SIG-M5 (cell line): ENCODE measurements at places on chromosomes 4 and X.

DNA sequence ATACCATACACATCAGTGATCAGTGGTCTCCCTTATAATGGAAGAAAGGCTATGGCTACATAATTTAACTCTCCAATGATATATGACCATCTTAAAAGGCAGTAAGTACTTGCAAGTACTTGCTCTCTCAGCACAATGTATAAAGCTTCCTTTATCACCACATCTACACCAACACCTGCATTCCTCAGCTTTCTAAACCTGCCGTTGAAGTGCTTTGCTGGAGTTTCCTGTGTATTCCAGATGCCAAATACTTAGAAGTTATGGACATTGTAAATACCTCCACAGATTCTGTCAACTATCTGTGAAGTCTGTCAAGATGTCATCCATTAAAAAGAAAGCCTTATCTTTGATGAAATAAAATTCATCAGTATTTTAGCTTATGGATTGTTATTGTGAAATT lies 335.0 kb upstream of the GALNTL6 start:
- no peak for DNase-seq

GRCh38 chrX:15786915-15787314 lies 3.4 kb upstream of the ZRSR2 start:
- no peak for DNase-seq

DNA sequence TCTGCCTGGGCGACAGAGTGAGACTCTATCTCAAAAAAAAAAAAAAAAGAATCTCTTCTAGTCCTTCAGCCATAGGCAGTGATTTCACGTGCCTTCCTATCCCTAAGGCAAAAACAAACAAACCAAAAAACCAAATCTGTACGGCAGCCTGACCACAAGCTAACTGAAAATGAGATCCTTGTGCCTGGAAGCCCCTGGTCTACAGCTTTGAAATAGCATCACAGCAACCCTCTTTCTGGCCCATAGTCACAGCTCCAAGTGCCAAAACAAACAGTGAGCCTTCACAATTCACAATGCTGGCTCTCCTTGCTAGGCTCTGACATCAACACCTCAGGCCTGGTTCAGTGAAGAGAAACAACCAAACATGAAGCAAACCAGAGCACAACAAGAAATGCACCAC lies 46.1 kb downstream of the TMEM150C start:
- DNase-seq, result no peak

- DNase-seq, result no peak
These were observed 103.3 kb downstream of the PARM1 start for GRCh38 chr4:75036046-75036830.

DNA sequence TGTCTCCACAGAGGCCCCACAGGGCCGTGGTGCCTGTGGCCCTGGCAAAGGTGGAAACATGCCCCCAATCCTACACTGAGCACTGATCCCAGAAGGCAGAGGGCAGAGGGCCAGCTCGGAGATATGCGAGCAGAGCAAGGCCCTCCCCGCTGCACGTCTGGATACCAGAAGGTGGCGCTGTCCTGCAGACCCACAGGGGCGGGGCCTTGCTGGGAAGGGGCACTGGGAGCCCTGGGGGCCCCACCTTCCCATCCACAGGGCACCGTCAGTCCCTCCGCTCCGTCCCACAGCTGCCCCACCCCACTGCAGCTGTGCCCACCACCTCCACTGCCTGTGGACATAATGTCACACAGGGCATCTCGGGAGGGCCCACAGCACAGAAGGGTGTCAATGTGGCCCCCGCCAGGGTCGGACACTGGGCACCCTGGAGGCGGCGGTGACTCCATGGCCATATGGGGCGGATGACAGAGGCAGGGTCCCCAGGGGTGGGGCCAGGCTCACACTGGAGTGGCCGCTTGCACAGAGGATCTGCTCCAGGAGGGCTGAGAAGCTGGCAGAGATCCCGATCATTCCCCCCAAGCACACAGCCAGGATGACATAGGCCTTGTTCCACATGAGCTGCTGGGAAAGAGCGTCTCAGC lies 4.8 kb downstream of the SLC49A3 start:
- DNase-seq, result no peak

DNA sequence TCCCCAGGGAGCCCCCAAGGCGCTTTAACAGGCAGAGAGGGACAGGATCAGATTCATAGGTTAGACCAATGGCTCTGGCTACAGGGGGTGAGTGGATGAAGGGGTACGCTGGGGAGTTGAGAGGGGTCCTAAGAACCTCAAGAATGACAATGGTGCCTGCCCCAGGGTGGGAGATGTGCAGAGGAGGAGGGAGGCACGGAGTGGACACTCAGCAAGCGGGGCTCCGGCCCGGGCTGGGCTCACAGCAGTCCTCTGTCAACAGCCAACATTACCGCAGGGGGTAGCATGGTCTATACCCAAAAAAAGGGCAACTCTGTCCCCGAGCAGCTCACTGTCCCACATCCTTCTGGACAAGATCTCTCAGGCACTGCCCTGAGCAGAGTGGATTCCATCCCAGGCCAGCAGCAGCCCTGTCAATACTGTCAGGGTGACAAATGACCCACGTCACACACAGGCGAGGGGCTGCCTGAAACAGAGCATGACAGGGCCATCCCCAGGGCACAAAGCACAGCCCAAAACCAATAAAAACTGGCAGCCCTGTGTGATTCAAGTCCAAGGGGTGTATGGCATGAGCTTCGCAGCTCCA lies 47.7 kb upstream of the PPP2R2C start:
- no peak for DNase-seq

DNA sequence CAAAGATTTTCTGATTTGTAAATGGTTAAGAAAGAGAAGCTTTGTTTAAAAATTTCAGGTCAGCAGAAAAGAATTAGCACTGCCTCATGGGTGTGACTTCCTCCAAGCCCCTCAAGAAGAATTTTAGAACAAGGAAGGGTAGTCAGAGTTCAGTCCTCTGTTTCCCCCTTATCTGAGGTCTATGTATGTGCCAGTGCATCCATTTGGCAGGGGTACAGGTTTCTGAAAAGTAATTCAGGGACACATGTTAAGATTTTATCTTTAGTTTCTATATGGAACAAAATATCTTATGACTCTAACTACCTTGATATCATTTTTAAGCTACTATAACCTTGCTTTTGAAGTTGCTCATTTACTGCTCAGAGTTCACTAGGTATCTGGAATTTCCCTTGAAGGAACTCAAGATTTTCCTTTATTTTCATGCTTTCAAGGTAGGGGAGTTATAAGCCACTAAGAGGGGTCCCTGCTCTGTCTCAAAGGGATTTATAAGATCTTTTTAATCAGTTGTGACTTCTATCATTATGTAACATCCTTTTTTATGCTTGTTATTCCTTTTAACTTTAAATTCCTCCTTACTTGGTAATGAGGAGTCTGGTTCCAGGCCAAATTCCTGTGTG lies 24.4 kb upstream of the PLK4 start:
- no peak for DNase-seq

- no peak for DNase-seq
These were observed 288.0 kb upstream of the ATOH1 start for GRCh38 chr4:93540562-93540961.

DNA sequence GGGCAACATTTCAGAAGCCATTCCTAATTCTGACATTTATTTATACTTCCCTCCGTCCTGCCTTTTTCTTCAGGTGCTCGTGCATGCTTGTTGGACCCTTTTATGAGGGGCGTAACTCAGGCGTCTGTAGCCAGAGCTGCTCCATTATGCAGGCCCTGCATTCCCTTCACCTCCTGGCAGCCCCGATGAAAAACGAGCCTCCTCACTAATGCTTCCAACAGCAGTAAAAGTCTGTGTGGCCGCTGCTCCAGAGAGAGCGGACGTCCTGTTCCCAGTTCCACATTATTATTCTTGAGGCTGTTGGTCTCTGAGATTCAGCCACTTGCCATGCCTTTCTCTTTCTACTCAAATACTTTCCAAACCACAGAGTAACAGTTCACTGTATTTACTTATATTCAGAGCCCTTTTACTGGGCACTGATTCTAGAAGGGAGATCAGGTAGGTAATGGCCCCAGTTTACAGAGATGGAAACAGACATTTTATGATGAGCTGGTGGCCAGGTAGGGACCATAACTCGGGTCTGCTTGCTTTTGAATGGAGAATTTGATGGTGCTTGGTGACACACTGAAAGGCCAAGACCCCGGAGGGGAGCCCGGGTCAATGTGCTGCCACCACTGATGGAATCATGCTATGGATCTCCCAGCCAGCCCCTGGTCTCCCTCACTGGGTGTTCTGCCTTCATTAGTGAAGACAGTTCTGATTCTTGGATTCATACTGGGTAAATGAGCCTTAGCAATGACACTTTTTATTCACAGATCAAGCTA lies 101.0 kb downstream of the GATB start:
- DNase-seq, result no peak

DNA sequence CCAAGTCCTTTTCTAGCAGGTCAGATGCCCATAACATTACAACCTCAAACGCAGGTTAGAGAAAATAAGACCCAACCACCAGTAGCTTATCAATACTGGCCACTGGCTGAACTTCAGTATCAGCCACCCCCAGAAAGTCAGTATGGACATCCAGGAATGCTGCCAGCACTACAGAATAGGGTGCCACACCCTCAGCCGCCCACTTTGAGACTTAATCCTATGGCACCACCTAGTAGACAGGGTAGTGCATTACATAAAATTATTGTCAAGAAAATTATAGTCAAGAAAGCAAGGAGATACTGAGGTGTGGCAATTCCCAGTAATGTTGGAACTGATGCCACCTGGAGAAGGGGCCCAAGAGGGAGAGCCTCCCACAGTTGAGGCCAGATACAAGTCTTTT lies 19.9 kb upstream of the TRIM61 start:
- DNase-seq, result no peak

DNA sequence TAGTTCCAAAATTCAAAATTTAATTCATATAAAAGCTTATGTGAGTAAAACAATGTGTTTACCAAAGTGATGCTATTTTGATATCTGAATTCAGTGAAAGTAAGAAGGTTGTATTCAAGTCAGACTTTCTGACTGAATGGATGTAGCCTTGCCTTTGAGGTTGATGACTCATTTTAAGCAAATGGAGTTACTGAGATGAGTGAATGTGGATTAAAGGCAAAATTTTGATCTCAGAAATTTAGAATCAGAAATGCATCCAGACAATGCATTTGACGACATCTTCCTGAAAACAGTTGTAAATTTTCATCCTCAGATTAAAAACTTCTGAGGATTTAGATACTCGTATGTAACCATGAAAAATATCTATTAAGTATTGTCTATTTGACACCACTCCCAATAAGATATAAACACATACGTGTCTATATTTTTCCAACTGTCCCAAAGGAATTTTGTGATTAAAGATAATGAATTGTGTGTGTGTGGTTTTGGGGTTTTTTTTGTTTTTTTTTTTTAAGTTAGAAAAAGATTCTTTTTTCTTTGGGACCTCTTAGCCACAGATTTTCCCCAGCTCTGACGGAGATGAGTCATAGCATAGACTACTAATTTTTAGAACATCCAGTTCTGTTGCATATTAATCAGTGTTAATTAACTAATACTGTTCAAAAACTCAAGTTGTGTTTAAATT lies 34.4 kb downstream of the NFKB1 start:
- no peak for DNase-seq

- DNase-seq, result no peak
These were observed 286.2 kb downstream of the GASK1B start for GRCh38 chr4:157886645-157887044.
